ENCODE measurements at places on chromosomes 3 and 15.

DNA sequence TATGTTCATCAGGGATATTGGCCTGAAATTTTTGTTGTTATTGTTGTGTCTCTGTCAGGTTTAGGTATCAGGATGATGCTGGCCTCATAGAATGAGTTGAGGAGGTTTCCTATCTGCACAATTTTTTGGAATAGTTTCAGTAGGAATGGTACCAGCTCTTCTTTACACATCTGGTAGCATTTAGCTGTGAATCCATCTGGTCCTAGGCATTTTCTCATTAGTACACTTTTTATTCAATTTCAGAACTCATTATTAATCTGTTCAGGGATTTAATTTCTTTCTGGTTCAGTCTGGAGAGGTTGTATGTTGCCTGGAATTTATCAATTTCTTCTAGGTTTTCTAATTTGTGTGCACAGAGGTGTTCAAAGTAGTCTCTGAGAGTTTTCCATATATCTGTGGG lies 57.0 kb downstream of the STRIT1 start:
- no peak for DNase-seq

DNA sequence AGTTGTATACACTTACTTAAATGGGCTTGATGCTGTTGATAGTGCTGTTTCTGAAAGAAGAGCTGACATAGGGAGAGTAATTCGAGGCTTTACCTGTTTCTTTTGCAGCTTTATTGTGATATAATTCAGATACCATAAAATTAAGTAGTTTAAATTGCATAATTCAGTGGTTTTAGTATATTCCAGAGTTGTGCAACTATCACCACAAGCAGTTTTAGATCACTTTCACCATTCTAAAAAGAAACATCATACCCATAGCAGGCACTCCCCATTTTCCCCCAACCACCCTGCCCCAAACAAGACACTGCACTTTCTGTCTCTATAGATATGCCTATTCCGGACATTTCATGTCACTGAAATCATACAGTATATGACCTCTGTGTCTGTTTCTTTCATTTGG lies 98.5 kb downstream of the MTHFS start:
- DNase-seq: no peak

GRCh38 chr3:183210341-183210740 lies 42.7 kb upstream of the B3GNT5 start:
- no peak for DNase-seq

GRCh38 chr3:171506743-171507319 lies 46.6 kb upstream of the TNIK start:
- no peak for DNase-seq

GRCh38 chr3:65675011-65675410 lies 363.7 kb downstream of the MAGI1 start:
- no peak for DNase-seq

GRCh38 chr3:69510481-69511030 lies 124.7 kb upstream of the FRMD4B start:
- DNase-seq: no peak

DNA sequence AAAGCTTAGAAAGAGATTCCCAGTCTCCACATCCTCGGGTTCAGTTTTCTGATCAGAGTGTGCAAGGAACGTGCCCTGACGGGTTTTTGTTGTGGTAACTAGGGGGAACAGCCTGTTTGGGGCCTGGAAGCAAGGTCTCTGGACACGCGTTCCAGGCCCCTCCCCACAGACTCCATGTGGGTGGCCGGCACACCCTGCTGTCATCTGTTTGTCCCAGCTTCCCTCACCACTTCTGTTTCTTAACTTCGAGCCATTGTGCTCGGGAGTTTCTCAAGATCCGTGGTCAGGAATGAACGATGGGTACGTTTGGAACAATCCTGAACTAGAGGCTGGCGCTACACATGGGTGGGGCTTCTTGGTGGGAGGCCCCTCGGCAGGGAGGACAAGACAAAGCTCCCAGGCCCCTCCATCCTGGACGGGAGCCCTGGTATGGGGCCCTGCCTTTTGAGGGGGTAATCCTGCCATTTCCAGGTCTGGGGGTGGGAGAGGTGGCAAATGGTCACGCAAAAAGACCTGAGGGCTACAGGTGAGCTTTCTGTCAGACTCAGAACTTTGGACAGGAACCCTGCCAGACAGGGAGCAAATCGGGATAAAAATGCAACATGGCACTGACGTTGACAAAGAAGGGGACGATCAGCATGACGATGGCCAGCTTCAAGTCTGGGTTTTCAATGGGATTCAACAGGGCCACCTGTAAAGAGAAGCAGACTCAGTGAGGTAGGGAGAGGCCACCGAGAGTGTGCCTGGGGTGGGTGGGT lies 8.5 kb upstream of the MUSTN1 start:
- no peak for DNase-seq

DNA sequence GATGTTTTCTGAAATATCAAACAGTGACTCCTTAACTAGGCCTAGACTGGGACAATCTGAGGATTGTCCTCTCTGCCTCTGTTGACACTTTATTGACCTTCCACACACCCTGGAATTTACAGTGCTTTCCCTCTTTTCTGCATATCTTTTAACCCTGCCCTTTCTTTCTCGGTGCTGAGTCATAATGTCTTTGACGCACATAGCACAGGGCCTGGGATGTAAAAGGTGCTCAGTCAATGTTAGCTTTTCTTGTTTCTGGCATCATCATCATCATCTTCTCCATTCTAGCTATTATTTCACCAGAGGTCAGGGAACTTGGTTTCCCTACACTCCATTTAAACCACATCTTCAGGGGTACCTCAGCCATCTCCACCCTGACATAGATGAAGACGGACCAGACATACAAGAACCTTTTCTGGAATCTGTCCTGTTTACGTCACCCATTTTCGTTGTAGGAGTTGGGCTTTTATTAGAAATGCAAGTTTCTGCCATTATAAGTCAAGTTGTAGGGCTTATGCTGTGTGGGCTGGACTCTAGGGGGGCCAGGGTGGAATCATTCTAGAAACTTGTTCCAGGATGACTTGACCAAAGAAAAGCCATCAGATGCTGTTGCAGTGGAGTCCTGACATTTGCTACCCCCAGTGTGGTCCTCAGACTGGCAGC lies 46.6 kb downstream of the ZBTB38 start:
- DNase-seq: no peak

DNA sequence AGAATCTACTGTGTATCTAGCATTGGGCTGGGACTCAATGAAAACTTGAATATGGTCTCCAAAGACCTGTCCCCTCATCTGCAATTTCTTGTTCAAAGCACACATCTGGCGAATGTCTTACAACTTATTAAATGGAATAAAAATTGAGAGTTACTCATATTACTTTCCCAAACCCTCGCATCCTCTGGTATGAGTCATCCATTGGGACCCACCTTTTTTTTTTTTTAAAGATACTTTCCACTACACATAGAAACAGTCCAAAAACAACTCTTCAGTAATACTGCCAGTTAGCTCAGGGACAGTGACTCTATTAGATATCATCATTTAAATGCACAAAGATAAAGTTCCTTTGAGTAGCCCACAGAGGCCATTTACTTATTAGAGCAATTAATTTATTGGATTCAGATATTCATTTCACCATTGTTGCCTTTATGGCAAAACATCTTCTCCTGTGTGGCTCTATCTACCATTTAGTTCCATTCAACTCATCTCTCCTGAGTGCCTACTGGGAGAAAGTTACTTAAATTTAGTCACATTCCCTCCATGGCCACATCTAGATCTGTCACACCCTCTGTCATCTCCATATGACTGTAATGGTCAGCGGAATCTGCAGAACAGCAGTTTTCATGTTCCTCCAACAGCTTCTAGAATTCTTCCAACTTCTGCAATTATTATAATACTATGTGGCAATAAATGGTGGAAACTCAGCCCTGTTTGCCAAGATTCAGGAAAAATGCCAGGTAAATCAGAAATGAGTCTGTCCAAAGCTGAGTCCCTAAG lies 77.9 kb upstream of the ARHGEF3 start:
- no peak for DNase-seq

DNA sequence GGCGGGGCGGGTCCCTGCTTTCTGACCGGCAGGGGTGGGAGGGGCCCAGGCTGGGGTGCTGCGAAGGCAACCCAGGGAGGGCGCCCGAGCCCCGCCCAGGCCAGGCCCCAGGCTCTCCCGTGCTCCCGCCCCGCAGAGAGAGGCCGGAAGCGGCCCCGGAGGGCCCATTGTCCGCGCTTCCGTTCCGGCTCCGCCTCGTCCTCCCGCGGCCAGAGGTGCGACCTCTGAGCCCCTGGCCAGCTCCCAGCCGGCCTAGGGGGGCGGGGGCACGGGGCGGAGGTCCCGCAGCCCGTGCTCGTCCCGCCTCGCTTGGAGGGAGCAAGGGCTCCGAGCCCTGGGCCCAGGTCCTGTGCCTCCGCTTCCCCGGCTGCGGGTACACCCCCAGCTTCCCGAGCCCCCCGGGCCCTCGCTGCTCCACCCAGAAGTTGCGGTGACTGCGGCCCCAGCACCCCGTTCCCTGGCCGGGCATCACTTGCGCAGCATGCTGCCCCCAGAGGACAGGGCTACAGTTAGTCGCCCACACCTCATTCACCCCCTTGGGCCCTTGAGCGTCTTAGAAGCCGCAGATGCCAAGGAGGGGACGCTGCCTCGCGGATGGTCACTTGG lies 20.4 kb upstream of the PLXND1 start:
- DNase-seq: no peak

GRCh38 chr3:155184011-155184410 lies 103.9 kb downstream of the MME start:
- DNase-seq: no peak

GRCh38 chr3:187828579-187829452 lies 83.5 kb upstream of the BCL6 start:
- DNase-seq: no peak

DNA sequence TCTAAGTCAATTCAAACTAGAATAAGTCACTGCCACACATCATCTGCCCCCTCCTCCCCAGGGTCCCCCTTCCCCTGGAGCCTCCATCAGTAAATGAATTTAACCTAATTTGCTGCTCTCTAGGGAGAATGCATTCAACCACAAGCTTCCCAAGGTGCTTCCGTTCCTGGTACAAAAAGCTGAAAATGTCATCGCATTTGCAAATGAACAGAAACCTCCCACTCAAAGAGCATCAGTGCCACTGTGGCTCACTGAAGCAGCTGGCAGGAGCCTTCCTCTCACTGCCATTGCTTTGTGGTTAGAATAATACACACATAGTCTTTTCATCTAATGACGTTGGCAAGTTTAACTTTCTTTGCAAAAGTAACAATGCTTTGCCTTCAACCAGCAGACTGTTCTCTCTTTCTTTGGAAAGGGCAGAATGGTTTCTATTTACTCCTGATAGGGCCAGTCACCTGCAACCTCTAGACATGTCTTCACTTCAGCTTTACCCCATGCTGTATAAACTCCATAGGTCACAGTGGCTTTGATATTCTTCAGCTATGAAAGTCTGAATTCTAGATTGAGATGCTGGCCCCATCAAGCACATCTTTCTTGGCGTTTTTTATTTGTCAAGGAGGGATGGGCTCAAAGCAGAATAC lies 238.1 kb downstream of the CPNE4 start:
- no peak for DNase-seq

GRCh38 chr3:172347895-172348679 lies 100.2 kb downstream of the GHSR start:
- peak; percentile 28 for DNase-seq

- DNase-seq: no peak
Observed at GRCh38 chr3:150439657-150440056, 31.6 kb downstream of the TSC22D2 start.

- DNase-seq: no peak
Observed at GRCh38 chr15:81532001-81532400, 158.0 kb upstream of the TMC3 start.

GRCh38 chr3:15120986-15121385 lies 22.0 kb upstream of the RBSN start:
- DNase-seq: no peak

- DNase-seq: no peak
Observed at GRCh38 chr3:62604751-62605351, 231.5 kb upstream of the FEZF2 start.

- no peak for DNase-seq
Observed at GRCh38 chr3:56787784-56788256, 13.9 kb downstream of the ARHGEF3 start.

DNA sequence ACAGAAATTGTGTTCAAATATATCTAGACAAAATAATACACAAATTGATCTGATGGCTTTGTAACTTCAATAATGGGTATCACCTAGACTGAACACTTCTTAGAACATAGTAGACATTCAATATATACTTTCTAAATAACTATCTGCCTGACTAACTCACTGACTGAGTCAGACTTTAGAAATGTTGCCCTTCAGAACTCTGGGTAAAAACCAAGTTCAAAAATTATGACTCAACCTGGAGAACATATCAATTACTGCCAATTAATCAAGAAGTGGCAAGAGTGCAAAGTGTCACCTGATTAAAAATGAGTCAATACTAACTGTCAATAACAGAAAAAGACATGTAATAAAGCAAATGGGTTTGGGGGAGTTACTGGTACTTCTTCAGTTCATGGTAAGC lies 144.6 kb upstream of the TMCO5A start:
- no peak for DNase-seq

DNA sequence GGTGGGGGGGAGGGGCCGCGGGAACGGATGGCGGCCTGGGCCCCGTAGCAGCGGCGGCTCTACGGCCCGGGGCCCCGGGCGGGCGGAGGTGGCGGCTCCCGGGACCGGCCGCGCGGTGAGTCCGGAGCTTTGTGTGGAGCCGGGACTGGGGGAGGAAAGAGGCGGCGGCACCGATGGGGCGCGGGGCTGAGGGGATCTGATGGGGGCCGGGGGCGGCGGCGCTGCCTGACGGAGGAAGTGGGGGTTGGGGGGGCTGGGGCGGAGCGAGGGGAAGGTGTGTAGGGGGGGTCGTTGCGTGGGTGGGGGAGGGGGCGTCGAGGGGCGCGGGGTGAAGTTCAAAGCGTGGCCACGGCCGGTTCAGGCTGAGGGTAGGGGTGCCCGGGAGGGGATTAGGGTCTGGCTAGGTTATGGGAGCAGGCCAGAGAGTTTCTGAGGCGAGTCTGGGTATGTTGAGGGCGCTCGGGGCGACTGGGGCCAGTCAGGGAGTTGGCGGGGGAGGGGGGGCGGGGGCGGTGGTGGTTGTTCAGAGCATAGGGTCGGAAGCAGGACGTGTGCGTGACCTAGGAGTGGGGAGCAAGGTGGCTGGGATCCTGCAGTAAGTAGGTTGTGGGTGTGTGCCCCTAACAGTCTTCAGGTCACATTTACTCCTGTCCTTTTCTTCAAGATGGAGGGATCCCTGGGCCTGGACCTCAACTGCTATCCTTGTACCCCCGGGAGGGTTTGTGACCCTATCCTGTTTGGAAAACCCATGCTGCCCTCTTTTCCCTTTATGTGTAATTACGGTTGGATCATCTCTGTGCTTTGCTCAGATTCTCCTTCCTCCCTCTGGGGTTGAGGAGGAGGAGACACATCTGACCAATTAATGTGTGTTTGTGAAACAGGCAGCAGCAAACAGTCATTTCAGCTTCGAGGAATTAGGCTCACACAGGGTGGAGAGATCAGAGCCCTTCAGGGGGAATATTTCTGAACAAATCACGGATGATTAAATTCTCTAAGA lies 644 bp downstream of the ZNF609 start:
- DNase-seq: no peak

DNA sequence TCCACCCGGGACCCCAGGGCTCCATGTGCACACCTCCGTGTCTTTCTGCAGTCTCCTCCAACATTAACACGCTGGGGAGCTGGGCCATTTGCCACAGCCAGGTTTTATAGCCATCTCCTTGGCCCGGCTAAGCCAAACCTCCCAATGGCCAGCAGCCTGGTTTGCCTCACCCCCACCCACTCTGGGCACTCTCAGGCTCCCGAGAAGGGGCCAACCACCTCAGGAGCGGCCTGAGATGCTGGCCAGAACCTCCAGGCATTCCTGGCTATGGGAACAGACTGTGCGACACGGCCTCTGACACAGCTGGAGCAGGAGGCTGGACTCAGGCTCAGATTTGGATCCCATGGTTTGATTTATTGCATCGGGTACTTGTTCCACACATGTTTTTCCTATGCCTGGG lies 289.7 kb downstream of the RPLP1 start:
- DNase-seq: no peak

GRCh38 chr15:48800811-48801455 lies 9.9 kb downstream of the CEP152 start:
- no peak for DNase-seq
